ENCODE measurements at places on chromosomes 3 and 15.

DNA sequence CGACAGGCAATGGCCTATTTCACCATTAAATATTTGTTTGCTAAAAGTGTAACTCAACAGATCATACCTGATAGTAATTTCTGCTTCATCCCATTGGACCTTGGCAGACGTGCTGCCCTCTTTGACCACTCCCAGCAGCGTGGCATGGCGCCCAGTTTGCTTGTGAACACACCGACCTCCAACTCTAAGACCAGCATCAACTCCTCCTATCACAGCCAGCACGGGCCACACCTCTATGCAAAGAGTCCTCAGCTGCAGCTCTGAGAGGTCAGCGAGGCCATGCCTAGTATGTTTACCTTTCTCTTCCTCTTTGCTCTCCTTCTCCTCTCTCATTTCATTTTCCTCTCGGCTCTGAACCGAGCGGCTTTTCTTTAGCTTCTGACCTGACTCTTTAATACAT is 80.6 kb downstream of the FBXL22 start:
- DNase-seq = no peak

GRCh38 chr15:73225358-73226015 is 143.3 kb downstream of the HCN4 start:
- DNase-seq = no peak

- no peak for DNase-seq
Observed at GRCh38 chr15:73564255-73564654, 68.9 kb downstream of the NPTN start.

DNA sequence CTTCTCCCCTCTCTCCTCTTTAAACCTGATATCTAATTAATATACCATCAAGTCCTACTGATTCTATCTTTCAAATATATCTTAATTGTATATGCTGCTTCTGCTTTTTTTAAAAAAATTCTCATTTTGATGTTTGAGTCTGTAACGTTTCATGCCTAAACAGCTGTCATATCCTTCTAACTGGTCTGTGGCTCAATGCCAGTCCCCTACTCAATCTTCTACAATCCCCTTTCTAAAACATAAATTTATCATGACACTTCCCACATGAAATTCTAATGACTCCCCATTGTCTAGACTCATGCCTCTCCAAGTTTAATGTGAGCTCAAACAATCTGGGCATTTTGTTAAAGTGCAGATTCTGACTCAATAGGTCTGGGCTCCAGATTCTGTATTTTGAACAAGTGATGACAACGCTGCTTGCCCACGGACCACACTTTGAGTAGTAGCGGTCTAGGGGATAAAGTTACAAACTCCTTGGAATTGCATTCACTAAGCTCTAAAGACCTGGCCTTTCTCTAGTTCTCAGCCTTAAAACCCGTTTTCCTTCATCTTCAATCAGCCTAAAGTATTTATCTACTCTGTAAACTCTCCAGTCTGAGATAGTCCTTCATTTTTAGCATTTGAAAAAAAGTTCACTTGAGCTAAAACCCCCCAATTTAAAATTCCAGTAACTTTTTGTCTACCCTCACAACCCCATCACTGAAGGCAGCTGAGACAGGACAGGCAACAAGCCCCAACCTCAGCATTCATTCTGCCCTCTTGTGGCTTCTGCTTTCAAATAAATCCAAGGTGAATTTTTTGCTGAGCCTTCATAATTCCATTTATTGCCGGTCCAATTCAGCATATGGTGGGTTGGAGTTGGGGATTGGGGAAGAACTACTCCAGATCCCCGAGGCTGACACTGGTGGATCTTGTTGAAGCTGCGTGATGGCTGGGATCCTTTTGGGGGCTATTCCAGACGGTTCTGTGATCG is 88.1 kb upstream of the THRB start:
- no peak for DNase-seq

DNA sequence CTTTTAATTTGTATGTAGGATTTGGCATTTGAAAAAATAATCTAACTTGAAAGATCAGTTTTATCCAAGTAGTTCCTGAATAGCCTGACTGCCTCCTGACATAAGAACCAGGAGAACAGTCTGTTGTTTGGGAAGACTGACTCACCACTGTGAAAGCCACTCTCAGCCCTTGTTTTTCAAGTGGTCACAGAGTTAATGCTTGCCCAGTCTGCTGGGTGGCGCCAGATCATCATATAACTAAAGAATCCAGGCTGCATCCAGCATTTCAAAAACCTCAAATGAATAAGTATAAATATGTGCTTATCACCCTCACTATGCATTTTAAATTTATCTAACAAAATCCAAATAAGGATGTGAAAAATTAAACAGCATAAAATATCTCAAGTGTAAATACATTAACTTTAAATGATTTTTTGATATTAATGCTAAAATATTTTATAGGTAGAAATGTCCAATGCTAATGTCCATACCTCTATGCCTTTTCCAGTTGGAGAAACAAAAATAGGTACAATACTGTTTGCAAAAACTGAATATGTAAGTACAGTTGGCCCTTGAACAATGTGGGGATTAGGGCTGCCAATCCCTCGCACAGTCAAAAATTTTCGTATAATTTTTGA is 26.9 kb upstream of the ZBBX start:
- peak; percentile 2 for DNase-seq

GRCh38 chr3:101158374-101158773 is 162.0 kb downstream of the IMPG2 start:
- DNase-seq = no peak

All from amygdala (tissue), 56 donors.